ENCODE measurements at places on chromosomes 2 and 18.

- no peak for DNase-seq
Measured at GRCh38 chr2:29576231-29576630, 345.2 kb downstream of the ALK start.

- DNase-seq, result no peak
Measured at GRCh38 chr2:191481305-191482070, 196.4 kb upstream of the NABP1 start.

DNA sequence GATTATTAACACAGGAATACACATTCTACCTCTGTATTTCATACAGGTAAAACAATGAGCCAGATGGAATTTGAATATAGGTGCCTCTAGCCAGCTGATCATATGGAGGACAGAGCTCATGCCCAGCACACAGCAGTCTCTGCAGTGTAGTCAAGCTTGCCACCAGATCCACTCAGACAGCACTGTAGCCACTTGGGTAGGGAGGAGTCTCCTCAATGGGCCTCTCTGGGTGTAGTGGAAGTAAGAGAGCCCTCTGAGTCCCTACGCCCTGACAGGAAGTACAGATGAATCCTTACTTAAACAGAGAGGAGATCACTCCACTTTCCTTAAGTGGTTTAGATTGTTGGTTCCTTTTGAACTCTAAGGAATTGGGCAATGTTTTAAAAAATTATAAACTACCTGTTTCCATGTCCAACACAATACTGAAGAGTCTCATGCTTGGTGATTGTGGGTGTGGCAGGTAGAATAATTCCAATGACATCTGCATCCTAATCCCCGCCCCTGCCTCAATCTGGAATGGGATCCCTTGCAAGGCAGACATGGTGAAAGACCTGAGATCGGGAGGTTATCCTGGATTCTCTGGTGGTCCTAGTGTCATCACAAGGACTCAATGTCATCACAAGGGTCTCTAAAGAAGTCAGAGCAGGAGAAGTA, 23.0 kb upstream of the TMEM200C start:
- no peak for DNase-seq

- DNase-seq, result no peak
Measured at GRCh38 chr2:120109186-120110061, 96.5 kb downstream of the EPB41L5 start.

DNA sequence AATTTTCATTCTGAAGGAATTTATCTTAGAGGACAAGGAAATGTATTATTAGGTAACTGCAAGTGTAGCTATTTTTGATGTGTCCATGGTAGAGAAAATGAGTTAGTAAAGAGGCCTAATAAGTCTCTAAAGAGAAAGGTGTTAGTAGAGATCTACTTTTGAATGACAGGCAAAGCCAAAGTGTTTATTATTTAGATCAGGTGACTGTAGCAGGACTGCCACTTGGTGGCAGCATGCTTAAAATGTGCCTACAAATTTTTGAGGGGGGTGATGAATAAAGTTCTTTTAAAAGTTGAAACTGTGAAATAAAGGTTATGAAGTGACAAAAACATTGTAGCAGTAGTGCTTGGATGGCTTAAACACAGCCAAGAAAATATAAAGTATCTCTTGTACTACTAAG, 421.5 kb upstream of the MEIS1 start:
- no peak for DNase-seq

DNA sequence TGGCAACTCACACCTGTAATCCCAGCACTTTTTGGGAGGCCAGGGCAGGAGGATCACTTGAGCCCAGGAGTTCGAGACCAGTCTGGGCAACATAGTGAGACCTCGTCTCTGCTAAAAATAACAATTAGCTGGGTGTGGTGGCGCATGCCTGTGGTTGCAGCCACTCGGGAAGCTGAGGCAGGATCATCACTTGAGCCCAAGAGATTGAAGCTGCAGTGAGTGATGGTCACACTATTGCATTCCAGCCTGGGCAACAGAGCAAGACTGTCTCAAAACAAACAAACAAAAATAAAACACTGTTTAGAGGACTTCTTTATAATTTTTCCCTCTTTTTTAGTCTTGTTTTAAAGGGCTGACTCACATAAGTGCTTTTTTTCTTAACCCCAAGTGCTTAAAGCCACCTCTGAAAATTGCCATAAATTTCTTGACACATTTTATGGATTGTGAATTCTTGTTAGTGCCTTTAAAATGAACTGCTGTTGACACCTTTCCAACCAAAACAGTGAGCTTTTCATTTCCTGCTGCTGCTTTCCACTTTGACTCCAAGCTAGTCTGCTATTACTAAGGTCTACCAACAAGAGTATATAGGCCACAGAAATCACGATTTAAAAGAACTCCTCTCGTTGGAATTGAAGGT, 41.7 kb downstream of the CYP20A1 start:
- no peak for DNase-seq

GRCh38 chr2:125274718-125275117, 1249.6 kb downstream of the CNTNAP5 start:
- no peak for DNase-seq

- no peak for DNase-seq
Measured at GRCh38 chr18:51862051-51862715, 477.8 kb upstream of the DCC start.

DNA sequence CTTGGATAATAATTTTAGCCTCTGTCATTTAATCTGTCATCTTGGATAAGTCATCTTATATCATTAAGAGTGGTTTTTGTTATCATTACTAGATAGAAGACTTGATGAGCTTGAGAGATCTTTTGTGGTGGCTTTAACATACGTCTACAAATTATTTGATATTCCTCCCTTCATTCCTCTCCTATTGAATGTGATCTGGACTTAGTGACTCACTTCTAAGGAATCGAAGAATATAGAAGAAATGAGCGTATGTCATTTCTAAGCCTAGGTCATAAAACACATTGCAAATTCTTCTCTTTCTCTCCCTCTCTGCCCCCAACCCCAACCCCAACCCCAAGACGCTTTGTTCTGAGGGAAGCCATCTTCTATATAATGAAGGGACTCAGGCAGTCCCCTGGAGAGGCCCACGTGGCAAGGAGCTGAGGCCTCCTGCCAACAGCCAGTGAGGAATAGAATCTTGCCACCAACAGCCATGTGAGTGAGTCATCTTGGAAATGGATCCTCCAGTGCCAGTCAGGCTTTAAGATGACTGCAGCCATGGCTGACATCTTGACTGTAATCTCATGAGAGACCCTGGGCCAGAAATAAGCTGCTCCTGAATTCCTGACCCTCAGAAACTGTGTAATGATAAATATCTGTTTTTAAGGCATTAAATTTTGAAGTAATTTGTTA, 221.6 kb upstream of the SP5 start:
- no peak for DNase-seq

DNA sequence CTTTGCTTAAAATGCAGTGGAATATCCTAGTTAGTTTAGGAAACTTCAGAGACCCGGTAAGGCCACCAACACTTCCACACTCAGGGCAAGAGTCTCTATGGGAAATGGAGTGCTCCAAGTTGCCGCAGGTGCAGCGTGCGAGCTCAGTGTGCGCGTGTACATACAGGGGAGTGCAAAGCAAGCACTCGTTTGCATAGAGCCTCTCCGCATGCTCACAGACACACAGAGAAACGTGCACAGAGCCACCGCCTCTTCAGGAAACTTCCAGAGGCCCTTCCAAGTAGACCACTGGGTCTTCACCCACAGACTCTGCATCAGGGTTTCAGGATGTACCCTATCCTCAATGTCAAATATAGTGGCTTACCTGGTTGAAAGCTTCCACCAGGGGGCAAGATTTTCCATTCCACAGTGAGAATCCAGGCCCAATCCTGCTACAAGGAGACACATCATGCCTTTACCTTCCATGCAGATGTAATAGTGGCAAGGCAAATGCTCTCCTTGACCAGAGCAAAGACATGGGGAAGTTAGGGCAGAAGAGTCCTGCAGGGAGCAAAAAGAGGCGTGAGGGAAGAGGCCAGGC, 513.0 kb upstream of the MYT1L start:
- no peak for DNase-seq

DNA sequence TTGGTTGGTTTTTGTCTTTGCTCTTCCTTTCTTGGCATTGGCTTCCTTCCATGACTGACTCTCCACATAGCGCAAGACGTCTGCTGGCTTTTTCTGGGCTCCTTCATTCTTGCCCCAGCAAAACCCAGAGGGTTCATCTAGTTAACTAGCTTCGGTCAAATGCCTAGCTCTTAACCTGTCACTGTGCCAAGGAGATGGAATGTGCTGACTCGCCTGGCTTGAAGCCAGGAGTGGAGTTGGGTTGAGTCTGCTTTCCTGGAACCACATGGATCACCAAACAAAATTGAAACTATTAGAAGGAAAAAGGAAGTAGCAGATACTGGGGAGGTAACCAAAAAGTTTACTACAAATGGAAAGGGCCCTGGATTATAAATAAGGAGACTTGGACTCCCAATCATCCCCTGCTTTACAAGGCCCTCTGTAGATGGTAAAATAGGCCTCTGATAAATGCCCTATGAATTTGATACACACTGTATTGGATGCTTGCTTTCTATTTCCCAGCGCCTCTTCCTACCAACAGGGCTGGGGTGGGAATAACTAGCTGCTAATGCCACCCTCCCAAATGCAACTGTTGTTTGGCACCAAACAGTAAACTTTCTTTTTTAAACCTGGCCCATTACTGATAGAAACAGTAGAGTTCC, 11.3 kb downstream of the MALT1 start:
- DNase-seq, result peak; percentile 83

Measured in SK-N-MC (cell line).